ENCODE measurements at places on chromosomes 6 and 20. TPM values are rescaled to one million over a fixed set of nuclear protein-coding genes. Genes with fewer than 3 reads are reported as not detected.

Gene BPI
- total RNA-seq, result not detected

Gene EXOC2
- 28.4 TPM for total RNA-seq

Gene TOP1
- total RNA-seq, result 73.1 TPM

Gene CPXM1
- total RNA-seq, result 0.35 TPM

Gene BEND3
- total RNA-seq, result 3.3 TPM

Gene TCP11
- not detected for total RNA-seq

Gene DEFB121
- total RNA-seq, result not detected

Gene LRRC1
- total RNA-seq, result 4.5 TPM

Gene ARMH2
- 0.28 TPM for total RNA-seq

Gene ATP6V1G2
- total RNA-seq, result 3.8 TPM

Gene CST7
- 202 TPM for total RNA-seq

Gene RALGAPA2
- total RNA-seq, result 11.7 TPM

Gene ENPP3
- total RNA-seq, result 0.93 TPM

Gene PCNA
- total RNA-seq, result 587 TPM

Gene VAPB
- total RNA-seq, result 25.5 TPM

Gene ADGB
- not detected for total RNA-seq
